ENCODE measurements at places on chromosomes 6 and 20.

DNA sequence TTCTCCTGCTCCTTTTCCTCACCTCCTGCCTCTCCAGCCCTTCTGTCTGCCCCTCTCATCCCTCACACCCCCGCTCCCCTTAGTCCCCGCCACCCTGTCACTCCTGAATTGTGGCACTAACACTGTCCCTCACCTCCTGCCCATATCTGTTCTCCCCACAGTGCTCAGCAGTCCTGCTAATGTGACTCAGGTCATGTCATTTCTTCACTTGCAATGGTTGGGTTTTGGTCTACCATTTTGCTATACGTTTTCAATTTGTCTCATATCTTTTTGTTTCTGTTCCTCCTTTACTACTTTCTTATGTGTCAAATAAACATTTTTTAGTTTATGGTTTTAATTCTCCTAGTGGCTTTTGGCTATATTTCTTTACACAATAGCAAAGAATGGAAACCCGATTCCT is 1.3 kb upstream of the HLA-B start:
- no peak for DNase-seq

DNA sequence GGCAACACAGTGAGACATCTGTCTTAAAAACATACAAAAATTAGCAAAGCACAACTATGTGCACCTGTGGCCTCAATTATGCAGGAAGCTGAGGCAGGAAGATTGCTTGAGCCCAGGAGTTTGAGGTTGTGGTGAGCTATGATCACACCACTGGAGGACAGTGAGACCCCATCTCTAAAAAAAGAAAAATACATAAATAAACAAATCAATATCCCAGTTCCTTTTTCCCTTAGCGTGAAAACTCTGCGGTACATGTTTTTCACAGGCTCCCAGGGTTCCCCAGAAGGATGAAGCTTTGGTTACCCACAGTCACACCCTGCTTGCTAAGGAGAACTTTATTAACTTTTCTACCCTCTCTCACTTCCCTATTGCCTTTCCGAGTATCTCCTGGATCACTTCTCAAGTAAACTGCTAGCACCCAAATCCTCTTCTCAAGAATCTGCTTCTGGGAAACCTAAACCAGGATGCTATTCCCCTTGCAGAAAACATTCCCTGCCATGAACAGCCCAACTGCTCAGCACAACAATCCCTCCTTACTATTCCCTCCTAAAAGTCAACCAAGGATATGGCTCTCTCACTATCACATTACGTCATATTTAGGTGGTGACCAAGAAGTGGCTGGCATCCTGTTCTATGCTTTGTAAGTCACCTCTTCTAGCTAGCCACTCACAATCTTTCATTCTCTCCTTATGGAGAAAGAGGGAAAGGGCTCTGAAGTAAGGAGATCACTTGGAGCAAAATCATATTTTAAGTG is 122.4 kb downstream of the IPCEF1 start:
- DNase-seq: no peak

DNA sequence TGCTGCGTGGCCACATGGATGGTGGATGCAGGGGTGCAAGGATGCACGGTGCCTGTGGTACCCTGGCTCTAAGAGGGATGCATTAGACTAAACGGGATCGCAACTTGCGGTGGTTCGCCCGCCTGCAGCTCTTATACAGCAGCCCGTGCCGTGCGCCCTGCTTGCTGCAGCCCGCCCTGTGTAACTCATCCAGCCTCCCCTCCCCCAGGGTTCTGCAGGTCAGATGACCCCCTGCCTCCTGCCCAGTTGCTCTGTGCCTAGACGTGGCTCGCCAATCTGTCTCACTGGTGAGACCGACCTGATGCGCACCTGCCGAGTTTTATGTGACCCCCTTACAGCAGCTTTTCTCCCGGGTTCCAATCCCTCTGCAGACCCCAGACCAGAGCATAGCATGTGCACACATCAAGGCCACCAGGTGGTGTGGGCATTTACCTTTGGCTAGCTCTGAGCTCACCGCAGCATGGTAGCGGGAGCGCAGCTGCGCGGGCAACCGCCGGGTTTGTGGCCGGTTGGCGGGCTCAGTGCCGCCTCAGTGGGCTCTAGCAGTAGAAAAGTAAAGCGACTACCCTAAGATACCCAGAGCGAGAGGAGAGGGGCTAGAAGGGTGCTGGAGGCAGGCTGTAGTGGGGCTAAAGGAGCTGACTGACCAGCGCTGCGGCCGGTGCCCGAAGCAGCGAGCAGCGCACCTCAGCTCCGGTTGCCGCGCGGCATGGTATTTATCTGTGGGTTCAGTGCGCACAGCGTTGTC is 693 bp upstream of the GNAS-AS1 start:
- DNase-seq: no peak

DNA sequence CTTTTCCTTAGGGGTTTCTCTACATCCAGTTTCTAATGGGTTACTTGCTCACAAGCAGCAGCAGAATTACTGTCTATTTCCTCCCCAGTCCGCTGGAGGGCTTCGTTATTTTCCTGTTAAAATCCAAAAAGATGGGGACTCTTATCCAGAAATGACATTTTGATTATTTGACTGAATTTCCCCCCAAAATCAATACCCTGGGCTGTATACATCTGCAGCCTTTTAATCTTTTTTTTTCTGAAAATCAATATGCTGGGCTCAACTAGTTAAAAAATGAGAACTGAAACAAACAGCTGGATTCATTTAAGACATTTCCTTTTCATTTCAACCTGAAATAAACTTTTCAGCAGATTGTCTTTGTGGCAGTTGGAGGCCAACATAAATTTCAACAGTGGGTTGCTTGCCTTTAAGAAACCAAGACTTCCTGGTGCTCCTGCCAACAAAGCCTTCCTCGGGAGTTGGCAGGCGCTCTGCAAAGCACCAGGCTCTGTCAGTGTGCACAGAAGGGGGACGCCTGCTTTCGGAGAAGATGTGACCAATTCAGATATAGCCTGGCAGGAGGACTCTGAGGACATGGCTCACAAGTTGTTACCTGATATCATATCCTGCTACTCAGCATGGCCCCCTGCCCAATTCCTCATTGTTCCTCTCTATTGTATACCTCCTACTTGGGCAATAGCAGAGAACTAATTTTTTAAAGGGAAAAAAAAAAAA is 204.7 kb upstream of the ARG1 start:
- DNase-seq: peak; percentile 15

DNA sequence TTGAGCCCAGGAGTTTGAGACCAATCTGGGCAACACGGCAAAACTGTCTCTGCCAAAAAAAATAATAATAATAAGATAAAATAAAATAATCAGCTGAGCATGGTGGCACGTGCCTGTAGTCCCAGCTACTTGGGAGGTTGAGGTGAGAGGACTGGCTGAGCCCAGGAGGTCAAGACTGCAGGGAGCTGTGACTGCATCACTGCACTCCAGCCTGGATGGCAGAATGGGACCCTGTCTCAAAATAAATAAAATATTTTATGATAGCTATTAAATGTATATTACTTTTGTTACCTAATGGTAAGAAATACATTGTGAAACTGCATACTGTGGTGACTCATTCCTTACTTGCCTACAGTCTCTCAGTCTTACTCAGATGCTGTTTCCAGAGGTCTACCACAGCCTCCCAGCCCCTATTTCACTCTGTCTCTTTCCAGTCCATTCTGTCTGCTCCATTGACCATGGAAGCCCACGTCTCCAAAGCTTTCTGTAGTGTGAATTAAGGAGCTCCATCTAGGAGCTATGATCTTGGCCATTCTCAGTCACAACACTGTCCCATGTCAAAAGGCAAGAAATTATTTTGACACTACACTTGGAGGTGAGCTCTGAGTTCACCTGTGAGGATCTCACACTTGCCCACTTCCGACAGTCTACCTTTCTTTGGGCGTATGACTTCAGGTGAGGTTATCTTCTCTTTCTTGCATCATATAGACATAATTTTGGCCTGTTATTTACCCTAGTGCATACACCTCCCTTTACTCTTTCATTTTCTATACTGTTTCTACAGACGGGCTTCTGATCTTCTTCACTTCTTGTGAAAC is 22.4 kb upstream of the SNX9 start:
- DNase-seq: peak; percentile 69

DNA sequence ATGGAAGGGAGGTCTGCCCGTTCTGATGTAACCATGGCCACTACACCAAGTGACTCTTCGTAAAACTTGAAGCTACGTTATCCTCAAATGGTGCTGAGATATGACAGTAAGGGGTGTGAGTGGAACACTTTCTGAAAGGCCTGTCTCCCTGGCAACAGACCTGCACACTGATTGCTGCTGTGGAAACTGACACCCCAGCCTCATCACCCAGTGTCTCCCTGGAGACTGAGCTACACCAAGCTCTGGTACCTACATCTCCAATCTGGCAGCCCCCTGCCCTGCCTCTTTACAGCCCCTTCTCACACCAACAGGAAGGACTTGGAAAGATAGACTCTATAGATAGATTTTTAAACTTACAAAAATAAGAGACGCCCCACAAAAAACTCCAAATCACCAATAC is 13.2 kb downstream of the PI16 start:
- DNase-seq: no peak

GRCh38 chr6:43465948-43466347 is 10.6 kb upstream of the DLK2 start:
- DNase-seq: no peak

- no peak for DNase-seq
These were observed 57.2 kb downstream of the C6orf58 start for GRCh38 chr6:127634178-127634577.

- DNase-seq: no peak
These were observed 683.7 kb downstream of the EPM2A start for GRCh38 chr6:145051661-145052060.

DNA sequence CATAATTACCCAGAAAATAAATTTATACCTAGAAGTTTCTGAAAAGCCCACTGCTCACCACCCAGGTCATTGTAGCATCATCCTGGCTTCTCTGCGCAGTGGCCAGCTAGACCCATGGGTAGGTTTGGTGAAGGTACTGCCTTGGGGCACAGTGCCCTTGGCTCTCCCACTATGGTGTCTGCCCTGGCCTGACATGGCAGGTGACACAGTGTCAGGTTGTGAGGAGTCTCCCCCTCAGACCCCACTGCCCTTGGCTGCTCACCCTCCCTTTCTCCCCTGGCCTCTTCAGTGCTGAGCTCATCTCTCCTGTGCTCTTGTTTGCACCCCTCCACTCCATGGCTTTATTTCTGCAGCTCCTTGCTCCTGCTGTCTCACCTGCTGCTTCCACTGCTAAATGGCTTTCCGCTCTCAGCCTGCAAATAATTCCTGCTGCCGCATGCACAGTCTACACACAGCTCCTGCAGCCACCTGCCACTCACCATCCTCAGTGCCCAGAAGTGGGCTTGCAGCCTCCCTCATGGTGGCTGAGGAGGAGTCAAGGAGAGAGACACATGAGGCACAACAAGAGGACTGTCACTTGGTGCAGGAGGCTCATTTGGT is 313.4 kb upstream of the MOCS1 start:
- DNase-seq: no peak

DNA sequence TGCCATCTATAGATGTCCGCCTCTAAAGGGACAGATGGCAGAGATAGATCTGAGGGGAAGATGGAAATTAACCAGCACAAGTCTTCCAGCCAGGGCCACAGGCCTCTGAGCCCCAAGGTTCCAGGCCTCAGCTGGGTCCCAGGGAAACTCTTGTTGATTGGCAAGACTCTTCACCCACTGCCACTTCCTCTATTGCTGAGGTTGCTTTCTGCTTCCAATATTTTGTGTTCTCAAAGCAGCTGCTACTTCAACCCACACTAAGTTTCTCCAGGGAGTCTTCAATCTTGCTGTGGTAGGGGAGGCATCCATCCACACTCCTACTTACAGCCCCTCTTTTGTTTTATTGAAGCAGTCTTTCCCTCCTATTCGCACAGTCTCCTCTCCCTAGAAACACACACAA is 36.4 kb upstream of the SASH1 start:
- no peak for DNase-seq

DNA sequence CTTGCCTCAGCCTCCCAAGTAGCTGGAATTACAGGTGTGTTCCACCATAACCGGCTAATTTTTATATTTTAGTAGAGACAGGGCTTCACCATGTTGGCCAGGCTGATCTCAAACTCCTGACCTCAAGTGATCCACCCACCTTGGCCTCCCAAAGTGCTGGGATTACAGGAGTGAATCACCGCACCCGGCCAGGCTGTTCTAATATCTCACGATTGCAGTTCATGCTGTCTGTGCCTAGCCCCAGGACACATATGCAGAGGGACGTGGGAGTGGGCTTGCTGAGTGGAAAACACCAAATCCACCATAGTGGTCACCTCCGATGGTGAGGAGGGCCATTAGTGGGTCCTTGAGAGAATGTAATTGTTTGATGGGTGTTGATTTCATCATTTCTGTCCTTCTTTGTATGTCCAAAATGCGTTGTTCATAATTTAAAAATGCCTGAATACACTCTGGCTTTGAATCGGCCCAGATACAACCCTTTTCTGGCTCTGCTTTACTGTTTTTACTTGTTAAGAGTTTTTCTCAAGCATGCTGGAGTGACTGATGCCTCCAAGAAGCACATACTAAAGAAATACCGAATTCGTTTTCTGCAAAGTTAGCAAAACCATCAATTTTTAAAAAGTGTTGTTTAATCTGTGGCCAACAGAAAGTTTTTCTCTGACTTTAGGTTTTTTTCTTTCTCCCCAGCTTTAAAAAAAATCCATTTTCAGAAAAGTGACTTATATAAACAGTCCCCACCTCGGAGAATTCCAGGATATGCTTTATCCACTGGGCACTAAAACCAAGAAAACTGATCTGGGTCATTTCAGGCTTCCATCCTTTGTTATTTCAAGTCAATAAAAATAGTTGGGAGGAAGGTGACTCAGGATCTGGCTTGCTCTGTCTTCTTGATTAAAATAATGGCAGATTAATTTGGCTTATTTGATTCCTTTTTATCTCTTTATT is 18.8 kb upstream of the RALGAPA2 start:
- DNase-seq: peak; percentile 17

DNA sequence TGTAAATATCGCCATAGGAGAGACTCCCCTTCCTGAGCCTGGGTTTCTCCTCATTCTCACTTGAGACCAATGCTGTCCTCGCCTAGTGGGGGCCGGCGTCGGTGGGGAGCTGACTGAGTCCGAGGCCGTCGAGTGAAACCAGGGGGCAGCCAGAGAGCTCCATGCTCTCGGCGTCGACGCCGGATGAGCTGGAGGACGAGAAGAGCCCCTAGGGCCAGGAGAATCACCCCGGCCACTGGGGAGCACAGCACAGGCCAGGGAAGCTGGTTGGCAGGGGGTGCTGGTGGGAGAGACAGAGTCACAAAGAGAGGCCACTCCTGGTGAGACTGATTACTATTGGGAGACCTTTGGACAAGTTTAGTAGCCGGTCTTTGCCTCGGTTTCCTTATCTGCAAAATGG is 6.4 kb upstream of the GPSM3 start:
- no peak for DNase-seq

DNA sequence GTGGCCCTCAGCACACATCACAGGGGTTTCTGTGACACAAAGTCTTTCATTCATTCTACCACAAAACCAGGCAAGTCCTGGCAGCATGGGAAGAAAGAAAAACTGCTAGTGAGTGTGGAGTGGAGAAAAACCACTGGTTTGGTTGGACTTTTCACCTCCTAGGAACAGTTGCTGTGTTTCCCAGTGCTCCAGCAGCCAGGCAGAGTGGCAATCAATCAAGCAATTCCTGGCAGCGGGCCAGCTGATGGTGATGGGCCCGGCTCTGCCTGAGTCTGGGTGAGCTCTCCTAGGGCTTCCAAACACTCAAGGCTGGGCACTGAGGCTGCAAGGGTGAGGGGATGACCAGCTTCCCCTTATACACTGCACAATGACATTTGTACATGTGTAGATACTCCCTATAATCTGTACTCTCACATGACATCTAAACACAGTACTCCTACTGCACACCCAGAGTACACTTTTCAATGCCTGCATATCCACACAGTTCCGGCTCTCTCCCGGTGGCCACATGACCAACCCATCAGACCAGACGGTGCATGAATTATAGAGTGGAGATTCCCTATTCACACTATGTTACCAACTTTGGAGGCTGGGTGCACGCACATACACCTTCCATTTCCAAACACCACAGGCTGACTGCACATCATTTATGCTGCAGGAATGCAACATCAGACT is 156.6 kb downstream of the UNC5CL start:
- no peak for DNase-seq

Measured in fibroblast of lung (primary cell).